ENCODE measurements at places on chromosomes 13 and 19. TPM values are rescaled to one million over a fixed set of nuclear protein-coding genes. Genes with fewer than 3 reads are reported as not detected.

The USHBP1 gene
- 0.30 TPM for total RNA-seq

- no peak for DNase-seq
Observed at GRCh38 chr13:66952507-66952906, 277.6 kb downstream of the PCDH9 start.

GRCh38 chr13:80235967-80236302, 105.0 kb downstream of the SPRY2 start:
- no peak for DNase-seq

The CYP4F8 gene
- total RNA-seq = not detected

- DNase-seq = no peak
Observed at GRCh38 chr19:10173527-10173926, 21.2 kb downstream of the DNMT1 start.

The ZNF506 gene
- total RNA-seq = 16.2 TPM

- peak; percentile 54 for DNase-seq
Observed at GRCh38 chr19:48728911-48729664, 9.6 kb upstream of the MAMSTR start.

The UNC13A gene
- total RNA-seq = 0.02 TPM

DNA sequence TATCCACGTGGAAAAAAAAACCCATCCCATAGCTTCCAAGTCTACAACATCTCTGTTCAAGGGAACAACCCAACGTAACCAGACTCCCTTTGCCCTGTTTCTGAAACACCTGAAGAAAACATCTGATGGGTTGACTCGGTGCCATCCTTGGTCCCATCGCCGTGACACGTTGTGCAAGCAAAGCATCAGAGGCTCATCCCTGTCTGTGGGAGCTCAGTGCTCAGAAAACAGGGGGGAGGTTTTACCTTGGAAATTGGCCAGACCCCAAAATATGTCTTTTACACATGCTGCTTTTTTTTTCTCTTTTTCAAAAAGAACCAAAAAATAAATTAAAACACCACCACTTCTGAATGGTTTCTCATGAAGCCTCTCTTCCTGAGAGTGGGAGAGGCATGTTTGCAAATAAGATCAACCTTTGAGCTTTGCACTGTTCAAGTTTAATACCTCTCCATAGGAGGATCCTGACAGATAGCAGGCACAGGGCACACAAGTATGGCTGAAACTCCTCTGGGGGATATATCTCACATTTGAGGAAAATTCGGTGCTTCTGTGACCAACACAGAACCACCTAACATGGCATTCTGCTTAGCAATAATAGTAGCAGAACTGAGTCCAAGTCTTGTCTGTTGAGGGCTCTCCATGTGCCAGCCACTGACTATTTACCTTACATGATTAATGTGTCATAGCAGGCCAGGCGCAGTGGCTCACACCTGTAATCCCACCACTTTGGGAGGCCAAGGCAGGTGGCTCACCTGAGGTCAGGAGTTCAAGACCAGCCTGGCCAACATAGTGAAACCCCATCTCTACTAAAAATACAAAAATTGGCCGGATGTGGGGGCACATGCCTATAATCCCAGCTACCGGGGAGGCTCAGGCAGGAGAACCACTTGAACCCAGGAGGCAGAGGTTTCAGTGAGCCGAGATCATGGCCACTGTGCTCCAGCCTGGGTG, 7.0 kb upstream of the PVR start:
- DNase-seq = no peak
